Upper lobe of left lung (tissue), 6 donors: ENCODE measurements at places on chromosomes 7 and 10. TPM values are rescaled to one million over a fixed set of nuclear protein-coding genes. Genes with fewer than 3 reads are reported as not detected.
A peak's percentile ranks its signal among the peaks of the same experiment; 100 is the strongest.

DNA sequence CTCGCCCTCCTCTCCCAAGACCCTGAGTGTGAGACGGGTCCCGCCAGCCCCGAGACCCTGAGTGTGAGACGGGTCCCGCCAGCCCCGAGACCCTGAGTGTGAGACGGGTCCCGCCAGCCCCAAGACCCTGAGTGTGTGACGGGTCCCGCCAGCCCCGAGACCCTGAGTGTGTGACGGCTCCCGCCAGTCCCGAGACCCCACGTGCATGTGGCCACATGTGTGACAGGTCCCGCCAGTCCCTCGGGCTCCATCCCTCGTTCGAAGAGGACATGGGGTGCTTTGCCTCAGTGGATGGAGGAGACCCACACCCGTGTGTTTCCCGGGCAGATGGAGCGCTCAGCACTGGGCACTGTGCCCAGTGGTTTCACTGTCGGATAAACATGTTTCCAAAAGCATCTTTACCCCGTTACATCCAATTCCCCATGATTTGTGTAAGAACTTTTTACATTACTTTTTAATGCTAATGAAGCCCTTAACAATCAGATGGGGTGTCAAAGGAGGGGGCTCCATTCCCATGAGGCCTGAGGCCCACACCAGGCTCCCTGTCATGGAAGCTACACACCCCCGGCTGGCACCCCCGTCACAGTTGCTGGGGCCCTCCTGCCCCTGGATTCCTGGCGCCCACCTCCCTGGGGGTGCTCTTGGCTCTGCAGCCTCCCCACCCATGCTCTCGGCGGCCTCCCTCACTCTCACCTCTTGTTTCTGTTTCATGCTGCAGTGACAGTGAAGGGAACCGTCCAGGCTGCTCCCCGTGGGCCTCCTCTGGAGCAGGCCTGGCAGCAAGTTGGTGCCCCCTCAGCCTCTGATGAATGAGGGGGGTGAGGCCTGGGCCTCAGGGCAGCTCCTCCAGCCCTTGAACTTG lies 48.5 kb upstream of the CFAP46 start:
- no peaks in the 10 kb centered on the region for H3K4me1 ChIP-seq
- DNase-seq = no peak
- H3K27ac ChIP-seq = no peak overlapping the region
- no peaks in the 10 kb centered on the region for H3K36me3 ChIP-seq

- H3K27ac ChIP-seq = no peak overlapping the region
- DNase-seq = no peak
- H3K4me1 ChIP-seq = no peaks in the 10 kb centered on the region
- no peaks in the 10 kb centered on the region for H3K27me3 ChIP-seq
- H3K36me3 ChIP-seq = no peaks in the 10 kb centered on the region
- no peak overlapping the region for H3K4me3 ChIP-seq
Observed at GRCh38 chr7:30543813-30544525, 39.3 kb upstream of the GGCT start.

DNA sequence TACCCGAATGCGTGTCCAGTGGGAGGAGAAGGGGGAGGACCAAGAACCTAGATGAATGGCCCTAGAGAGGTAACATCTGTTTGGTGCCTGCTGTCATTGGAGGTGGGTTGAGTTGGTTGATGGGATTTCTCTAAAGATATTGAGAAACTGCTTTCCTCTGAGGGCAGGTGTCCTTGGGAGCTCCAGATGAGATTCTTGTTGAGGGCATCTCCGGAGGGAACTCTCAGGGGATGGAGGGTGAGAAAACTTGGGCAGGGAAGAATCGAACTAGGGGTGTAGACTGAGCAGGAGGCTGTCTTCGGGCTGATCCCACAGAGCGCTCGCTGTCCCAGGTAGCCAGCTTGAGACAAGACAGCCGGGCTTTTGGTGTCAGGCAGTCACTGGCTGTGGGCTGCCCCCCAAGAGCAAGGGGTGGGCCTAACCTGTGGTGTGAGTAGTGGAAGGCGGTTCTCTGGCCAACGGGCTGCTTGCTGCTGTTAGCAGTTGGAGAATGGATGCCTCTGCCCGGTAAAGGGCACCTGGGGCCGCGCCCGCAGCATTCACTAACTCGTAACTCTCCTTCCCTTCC lies 3.7 kb downstream of the IRF5 start:
- H3K4me1 ChIP-seq = peaks cover 34% of the 10 kb centered on the region
- no peak for DNase-seq
- H3K27me3 ChIP-seq = no peaks in the 10 kb centered on the region
- peak overlapping the region; percentile 26 for H3K4me3 ChIP-seq
- no peak overlapping the region for H3K27ac ChIP-seq
- no peaks in the 10 kb centered on the region for H3K36me3 ChIP-seq

- no peaks in the 10 kb centered on the region for H3K27me3 ChIP-seq
- peak; percentile 69 for DNase-seq
- peaks cover 19% of the 10 kb centered on the region for H3K4me1 ChIP-seq
- no peak overlapping the region for H3K4me3 ChIP-seq
- H3K36me3 ChIP-seq = no peaks in the 10 kb centered on the region
Observed at GRCh38 chr7:89232-90019, 102.9 kb upstream of the FAM20C start.

EFCAB10 gene
- total RNA-seq = 26.2 TPM

OPALIN gene
- total RNA-seq = not detected

ASAH2 gene
- 0.92 TPM for total RNA-seq

GRCh38 chr7:2807460-2807844 lies 36.7 kb downstream of the GNA12 start:
- H3K36me3 ChIP-seq = no peaks in the 10 kb centered on the region
- peaks cover 40% of the 10 kb centered on the region for H3K4me1 ChIP-seq
- H3K27me3 ChIP-seq = no peaks in the 10 kb centered on the region
- no peak overlapping the region for H3K27ac ChIP-seq
- no peak overlapping the region for H3K4me3 ChIP-seq

GRCh38 chr10:77516575-77516974 lies 121.0 kb downstream of the KCNMA1 start:
- H3K36me3 ChIP-seq = no peaks in the 10 kb centered on the region
- peak; percentile 47 for DNase-seq
- no peak overlapping the region for H3K4me3 ChIP-seq
- H3K27ac ChIP-seq = no peak overlapping the region
- no peaks in the 10 kb centered on the region for H3K27me3 ChIP-seq

GRCh38 chr7:68730964-68731363 lies 867.3 kb upstream of the AUTS2 start:
- no peaks in the 10 kb centered on the region for H3K4me1 ChIP-seq
- no peak overlapping the region for H3K27ac ChIP-seq
- H3K27me3 ChIP-seq = no peaks in the 10 kb centered on the region
- no peak overlapping the region for H3K4me3 ChIP-seq

- H3K4me1 ChIP-seq = no peaks in the 10 kb centered on the region
- H3K4me3 ChIP-seq = no peak overlapping the region
- H3K27ac ChIP-seq = no peak overlapping the region
- H3K27me3 ChIP-seq = no peaks in the 10 kb centered on the region
Observed at GRCh38 chr10:62917475-62918238, 101.5 kb upstream of the EGR2 start.

DNA sequence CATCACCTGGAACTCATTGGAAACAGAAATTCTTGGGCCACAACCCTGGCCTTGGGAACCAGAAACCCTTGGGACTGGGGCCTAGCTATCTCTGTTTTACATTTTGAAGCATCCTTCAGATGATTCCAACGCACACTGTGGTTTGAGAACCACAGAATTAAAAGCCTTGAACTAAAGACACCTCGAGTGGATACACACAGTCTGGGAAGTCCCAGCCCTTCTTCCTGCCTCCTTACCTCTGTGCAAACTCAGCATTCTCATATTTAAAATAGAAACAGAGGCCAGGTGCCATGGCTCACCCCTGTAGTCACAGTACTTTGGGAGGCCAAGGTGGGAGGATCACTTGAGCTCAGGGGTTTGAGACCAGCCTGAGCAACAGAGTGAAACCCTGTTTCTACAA lies 12.9 kb downstream of the NPFFR1 start:
- no peaks in the 10 kb centered on the region for H3K4me1 ChIP-seq
- H3K36me3 ChIP-seq = no peaks in the 10 kb centered on the region
- H3K27me3 ChIP-seq = no peaks in the 10 kb centered on the region
- no peak overlapping the region for H3K27ac ChIP-seq

LMOD2 gene
- total RNA-seq = not detected

GRCh38 chr10:34732926-34733325 lies 82.2 kb downstream of the PARD3 start:
- peaks cover 11% of the 10 kb centered on the region for H3K4me1 ChIP-seq
- no peak overlapping the region for H3K4me3 ChIP-seq
- no peak for DNase-seq
- H3K36me3 ChIP-seq = no peaks in the 10 kb centered on the region

DNA sequence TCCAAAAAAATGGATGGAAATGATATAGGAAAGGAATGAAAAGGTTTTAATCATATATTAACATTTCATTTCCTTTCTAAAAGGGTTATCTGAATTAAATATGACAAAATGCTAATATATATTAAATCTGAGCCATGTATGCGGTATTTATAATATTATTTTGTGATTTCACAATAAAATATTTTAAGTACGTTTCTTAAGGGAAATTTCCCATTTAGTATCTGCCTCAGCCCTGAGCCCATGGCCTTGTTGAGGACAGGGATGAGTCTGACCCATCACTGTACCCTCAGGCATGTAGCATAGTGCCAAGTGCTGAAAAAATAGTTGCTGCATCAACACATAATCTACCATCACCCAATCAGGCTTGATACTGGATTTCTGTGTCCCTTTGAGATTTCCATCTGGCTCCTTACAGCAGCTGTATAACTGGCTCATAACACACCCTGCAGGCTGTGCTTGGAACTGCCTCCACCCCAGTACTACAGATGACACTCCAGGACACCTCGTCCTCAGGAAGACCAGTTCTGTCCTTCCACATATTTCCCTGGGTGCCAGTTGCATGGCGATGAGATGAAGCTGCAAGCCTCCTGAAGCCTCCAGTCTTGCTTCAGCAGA lies 59.4 kb upstream of the ASAH2 start:
- no peak overlapping the region for H3K4me3 ChIP-seq
- H3K4me1 ChIP-seq = no peaks in the 10 kb centered on the region
- no peak for DNase-seq
- H3K27ac ChIP-seq = no peak overlapping the region
- H3K36me3 ChIP-seq = peaks cover 4% of the 10 kb centered on the region

DNA sequence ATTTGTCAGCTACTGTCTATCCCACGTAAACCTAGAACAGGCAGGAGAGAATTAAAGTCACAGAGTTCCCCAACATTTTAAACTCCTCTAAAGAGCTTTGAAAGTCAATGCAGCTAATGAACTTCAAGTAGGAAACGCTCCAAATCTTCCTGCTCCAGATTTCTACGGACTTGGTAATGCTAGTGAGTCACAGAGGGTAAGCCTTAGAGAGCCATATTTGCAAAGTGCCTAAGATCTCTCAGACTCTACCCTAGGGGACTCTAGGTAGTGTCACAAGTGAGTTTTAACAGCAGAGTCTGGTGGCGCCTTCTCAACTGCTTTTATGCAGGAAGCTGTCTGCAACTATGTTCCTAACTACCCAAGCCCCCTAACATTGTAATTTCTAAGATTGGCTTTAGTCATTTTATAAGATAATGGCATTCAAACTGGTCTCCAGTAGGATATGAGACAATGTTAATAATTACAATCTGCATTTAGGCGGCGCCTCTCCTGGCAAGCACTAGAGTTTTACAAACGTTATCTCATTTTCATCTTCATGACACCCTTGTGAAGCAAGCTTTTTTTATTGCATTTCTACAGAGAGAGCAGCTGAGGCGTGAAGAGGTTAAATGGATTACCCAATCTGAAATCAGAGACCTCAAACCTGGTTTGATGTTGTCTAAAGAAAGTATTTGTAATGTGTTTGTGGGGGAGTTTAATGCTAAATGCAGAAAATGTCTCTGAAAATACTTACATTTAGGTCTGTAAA lies 22.0 kb upstream of the FZD1 start:
- no peak overlapping the region for H3K27ac ChIP-seq
- no peaks in the 10 kb centered on the region for H3K36me3 ChIP-seq
- peaks cover 20% of the 10 kb centered on the region for H3K4me1 ChIP-seq
- no peak for DNase-seq
- no peaks in the 10 kb centered on the region for H3K27me3 ChIP-seq

- no peak overlapping the region for H3K27ac ChIP-seq
- H3K4me1 ChIP-seq = no peaks in the 10 kb centered on the region
- no peaks in the 10 kb centered on the region for H3K27me3 ChIP-seq
- H3K36me3 ChIP-seq = no peaks in the 10 kb centered on the region
Observed at GRCh38 chr7:133678137-133678814, 425.4 kb downstream of the EXOC4 start.

- no peaks in the 10 kb centered on the region for H3K27me3 ChIP-seq
- H3K36me3 ChIP-seq = no peaks in the 10 kb centered on the region
- H3K4me3 ChIP-seq = no peak overlapping the region
- no peak for DNase-seq
- H3K27ac ChIP-seq = no peak overlapping the region
Observed at GRCh38 chr7:137625197-137625596, 221.6 kb downstream of the DGKI start.

DNA sequence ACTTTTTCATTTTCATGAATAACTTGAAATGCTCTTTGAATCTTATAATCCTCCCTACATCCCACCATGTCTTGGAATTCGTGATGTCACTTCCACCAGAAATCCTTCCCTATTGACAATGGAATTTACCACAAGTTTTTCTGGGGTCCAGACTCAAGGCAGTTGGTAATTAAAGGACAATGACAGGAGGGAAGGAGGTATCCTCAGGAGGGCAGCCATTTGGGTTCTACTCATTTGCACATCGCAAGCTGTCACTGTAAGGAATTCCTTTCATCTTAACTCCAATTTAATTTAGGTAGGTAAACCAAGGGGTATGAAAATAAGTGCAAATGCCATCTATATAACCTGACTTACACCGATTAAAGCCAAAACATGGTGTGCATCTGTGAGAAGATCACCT lies 21.9 kb downstream of the LRRC17 start:
- no peaks in the 10 kb centered on the region for H3K27me3 ChIP-seq
- H3K4me3 ChIP-seq = no peak overlapping the region

DNA sequence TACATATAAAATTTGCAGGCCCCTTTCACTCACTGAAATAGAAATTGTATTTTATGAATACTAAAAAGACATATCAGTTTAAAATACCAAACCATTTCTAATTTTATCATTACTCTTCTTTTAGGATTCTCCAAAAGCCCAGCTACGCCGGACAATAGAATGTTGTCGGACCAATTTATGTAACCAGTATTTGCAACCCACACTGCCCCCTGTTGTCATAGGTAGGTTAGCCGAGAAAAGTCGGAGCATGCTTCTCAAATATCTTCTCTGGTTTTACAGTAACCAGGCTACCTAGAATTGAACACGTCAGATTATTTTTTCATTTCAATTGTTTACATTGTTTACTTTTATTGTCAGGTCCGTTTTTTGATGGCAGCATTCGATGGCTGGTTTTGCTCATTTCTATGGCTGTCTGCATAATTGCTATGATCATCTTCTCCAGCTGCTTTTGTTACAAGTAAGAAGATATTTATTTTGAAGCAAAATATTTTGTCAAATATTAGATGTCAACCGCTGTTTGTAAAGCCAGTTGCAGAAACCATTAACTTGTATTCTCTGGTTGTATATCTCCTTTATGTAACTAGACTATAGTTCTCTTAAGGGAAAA lies 57.6 kb downstream of the MMRN2 start:
- H3K4me1 ChIP-seq = peaks cover 7% of the 10 kb centered on the region
- H3K36me3 ChIP-seq = no peaks in the 10 kb centered on the region
- H3K4me3 ChIP-seq = no peak overlapping the region
- H3K27ac ChIP-seq = no peak overlapping the region
- H3K27me3 ChIP-seq = no peaks in the 10 kb centered on the region

GRCh38 chr10:23439452-23439960 lies 631 bp downstream of the OTUD1 start:
- peaks cover 27% of the 10 kb centered on the region for H3K4me1 ChIP-seq
- H3K27ac ChIP-seq = peak overlapping the region; percentile 97
- H3K36me3 ChIP-seq = no peaks in the 10 kb centered on the region
- peak overlapping the region; percentile 85 for H3K4me3 ChIP-seq

- H3K36me3 ChIP-seq = no peaks in the 10 kb centered on the region
- no peak for DNase-seq
- H3K4me3 ChIP-seq = no peak overlapping the region
- peaks cover 4% of the 10 kb centered on the region for H3K4me1 ChIP-seq
- no peaks in the 10 kb centered on the region for H3K27me3 ChIP-seq
Observed at GRCh38 chr7:148935451-148935850, 51.4 kb upstream of the EZH2 start.

MET gene
- 114 TPM for total RNA-seq
